ENCODE measurements at places on chromosomes 3 and 15.

GRCh38 chr15:100881573-100882336, 2.1 kb downstream of the ALDH1A3 start:
- DNase-seq: no peak

DNA sequence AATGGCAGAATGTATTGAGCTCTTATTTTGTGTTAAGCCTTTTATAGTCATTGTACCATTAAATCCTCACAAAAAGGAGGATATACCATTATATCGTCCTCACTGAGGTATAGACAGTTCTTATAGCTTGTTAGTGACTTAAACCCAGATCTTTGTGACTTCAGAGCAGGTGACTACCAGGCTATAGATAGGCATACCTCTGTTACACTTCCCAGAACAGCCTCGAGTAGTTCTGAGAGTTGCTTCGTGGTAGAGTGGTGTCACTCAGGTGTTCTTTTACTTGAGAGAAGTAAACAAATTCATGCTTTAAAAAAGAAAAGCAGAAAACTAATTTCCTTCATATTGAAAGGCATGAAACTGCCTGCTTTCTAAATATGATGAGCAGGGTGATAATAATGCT, 59.9 kb downstream of the SEC22A start:
- no peak for DNase-seq

DNA sequence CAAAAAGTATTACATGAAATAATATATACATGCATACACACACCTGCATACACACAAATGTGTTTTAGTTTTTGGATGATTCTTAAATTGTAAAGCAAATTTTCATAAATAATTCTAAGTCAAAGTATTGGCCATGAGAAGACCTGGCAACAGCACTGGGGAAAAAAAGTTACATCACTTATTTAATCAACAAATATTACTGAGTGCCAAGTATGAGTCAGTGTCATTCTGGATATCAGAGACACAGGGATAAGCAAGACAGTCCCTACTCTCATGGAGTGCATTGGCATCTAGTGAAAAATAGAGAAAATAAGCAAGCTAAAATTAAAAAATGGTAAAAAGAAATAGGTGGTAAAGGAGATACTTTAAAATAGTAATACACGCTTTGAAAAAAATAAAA, 29.4 kb upstream of the GUCA1C start:
- DNase-seq: no peak

DNA sequence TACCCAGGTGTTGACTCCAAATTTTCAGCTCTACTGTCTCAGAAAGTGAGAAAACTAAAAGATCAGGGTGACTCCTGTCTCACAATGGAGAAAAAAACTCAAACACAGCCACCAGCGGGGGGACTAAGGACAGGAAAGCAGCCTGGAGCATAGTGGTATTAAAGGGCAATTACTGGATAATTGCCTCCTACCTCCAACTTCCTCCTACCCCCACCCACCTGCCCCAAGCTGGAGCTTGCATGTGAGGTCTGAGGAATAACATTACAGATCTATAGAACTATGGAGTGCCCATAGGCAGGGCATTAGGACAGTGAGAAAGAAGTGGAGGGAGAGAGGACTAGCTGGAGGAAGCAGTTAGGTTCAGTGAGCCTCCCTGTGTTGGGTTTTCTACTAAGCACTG, 2.7 kb upstream of the PCCB start:
- DNase-seq: no peak

- DNase-seq: no peak
Observed at GRCh38 chr3:108757404-108757982, at the start of gene RETNLB. TSS of gene RETNLB (minus strand) at chr3:108757410. CDS start at chr3:108757185, 225 bp downstream.

All from inflammatory macrophage treated with lipopolysaccharide for 4 hours (primary cell).